Hematopoietic multipotent progenitor cell treated with erythropoietin and hydrocortisone succinate and interleukin-3 and kit ligand, for 8 days (in vitro differentiated cells): ENCODE measurements at places on chromosomes 16 and 17.

DNA sequence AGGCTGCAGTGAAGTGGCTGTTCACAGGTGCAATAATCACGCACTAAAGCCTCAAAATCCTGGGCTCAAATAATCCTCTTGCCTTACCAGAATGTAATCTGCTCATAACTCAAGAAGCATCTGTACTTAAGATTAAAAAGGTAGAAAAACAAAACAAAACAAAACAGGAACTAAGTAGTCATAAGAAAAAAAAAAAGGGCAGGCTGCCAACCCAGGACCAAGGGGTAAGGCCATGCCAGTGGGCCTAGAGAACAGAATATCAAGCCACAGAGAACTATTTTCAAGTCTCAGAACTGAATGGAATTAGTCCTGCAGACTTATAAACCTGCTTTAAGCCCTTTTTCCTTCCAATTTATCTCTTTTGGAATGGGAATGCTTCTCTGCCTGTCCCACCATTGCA is 64.8 kb upstream of the TBC1D3K start:
- DNase-seq = no peak

- no peak for DNase-seq
These were observed 14.7 kb upstream of the SDK2 start for GRCh38 chr17:73658821-73659515.

- DNase-seq = peak; percentile 42
These were observed at the start of gene CRYM for GRCh38 chr16:21277927-21278706. TSS of gene CRYM (minus strand) at chr16:21278290. CDS start at chr16:21278251, 39 bp downstream.

DNA sequence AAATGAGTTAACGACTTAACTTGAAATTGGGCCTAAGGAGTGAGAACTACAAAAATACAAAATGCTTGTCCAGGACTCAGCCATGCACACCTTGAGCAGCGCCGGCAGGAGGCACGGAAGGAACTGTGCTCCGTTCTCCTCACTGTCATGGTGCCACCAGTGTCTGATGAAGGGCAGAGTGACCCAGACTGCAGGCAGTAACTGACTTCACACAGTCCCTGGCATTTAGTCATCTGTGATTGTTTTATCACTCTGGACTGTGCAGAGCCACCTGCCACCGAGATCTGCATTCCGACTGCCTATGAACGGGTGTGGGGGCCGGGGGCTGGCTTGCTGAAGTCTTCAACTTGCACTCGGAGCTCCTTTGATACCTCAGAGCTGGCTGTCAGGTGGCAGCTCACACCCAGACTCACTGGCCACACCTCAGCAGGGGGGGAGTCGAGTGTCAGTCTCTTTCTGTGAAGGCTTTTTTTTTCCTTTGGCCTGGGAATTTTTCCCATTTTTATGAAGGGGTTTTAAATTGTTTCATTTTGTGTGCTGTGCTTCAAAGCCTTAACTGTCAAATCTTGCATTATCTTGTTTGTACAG is 20.2 kb upstream of the ENDOV start:
- no peak for DNase-seq

DNA sequence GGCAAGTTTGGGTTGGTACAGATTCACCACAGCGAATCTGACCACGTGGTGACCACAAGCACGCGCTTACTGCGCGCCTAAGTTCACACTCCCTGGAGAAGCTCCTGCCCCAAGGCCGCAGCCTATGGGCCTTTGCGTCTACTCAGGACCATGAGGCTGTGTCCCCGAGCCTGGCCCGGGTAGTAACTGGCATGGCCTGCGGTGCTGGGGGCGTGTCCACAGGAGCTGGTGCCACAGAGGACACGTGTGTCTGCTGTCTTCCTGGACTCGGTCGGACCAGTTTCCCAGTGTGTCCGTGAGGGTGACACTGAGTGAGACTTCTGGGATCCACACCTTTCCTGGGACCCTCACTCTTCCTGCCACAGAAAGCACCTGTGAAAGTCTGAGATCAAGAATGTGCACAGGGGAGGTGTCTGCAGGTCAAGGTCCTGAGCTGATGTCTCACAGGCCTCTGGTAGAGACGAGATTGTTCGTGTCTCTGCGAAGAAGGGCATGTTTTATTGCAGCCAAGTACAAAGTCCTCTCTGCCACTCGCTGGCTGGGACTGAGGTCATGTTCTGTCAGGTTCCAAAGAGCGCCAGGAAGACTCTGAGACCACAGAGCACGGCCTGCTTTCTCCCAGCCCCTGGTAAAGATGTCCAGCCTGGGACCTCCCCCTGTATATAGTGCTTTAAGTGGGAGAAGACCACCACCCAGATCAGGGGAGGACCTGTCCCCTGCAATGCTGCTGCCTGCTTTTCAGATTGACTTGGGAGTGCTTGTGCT is 25.2 kb upstream of the CAPN15 start:
- no peak for DNase-seq

GRCh38 chr16:46857368-46857945 is 26.5 kb upstream of the C16orf87 start:
- DNase-seq = peak; percentile 7

GRCh38 chr16:74219706-74220105 is 76.9 kb upstream of the PSMD7 start:
- no peak for DNase-seq

DNA sequence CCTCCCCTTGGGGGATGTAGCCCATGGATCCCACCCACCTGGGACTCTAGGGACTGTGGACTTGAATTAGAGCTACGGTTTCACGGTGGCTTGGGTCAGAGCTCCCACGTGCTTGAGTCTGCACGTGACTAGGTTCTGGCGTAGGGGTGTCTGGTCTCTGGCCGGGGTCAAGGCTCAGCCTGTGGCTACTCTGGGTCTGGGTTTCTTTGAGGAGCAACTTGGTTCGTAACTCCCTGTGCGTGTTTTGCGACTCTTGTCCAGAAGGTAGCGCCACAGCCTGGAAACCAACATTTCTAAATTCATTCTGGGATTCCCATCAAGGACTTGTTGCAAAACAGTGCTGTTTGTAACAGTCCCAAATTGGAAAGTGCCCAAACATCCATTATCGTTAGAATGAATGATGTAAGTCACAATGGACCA is 470 bp upstream of the GGT6 start:
- DNase-seq = no peak

DNA sequence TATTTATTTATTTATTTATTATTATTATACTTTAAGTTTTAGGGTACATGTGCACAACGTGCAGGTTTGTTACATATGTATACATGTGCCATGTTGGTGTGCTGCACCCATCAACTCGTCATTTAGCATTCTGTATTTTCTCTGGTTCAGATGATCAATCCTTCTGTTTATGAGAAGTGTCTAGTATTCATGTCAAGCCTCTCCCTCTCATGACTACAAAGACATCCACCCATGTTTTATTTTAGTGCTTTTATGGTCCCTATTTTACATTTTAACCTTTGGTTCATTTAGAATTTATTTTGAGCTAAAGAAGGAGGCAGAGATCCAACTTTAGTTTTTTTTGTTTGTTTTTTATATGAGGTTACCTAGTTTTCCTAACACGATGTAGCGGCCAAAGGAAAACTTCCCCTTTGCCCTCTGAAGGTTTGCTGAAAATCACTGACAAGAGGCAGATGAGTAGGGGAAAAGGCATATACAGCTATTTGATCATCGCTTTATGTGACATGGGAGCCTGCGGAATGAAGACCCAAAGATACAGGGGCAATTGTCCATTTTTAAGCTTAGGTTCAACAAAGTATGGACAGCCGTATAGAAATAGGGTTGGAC is 22.4 kb upstream of the AQP8 start:
- DNase-seq = no peak

DNA sequence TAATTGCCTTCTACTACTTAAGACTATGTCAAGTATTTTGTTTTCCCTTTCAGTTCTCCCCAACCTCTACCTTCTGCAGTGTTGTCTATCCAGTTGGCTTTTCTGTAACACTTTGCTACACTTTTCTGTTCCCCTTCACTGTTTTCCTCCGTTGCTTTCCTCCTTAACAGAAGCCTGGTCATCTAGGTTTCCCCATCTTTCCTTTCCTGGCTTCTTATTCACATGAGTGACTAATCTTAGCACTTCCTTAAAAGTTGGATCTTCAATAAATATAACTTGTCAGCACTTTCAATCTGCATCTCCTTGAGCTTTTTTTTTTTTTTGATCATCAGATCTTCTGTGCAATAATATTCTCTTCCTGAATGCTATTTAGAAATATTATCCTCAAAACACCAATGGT is 2.8 kb upstream of the SLFN11 start:
- DNase-seq = no peak

DNA sequence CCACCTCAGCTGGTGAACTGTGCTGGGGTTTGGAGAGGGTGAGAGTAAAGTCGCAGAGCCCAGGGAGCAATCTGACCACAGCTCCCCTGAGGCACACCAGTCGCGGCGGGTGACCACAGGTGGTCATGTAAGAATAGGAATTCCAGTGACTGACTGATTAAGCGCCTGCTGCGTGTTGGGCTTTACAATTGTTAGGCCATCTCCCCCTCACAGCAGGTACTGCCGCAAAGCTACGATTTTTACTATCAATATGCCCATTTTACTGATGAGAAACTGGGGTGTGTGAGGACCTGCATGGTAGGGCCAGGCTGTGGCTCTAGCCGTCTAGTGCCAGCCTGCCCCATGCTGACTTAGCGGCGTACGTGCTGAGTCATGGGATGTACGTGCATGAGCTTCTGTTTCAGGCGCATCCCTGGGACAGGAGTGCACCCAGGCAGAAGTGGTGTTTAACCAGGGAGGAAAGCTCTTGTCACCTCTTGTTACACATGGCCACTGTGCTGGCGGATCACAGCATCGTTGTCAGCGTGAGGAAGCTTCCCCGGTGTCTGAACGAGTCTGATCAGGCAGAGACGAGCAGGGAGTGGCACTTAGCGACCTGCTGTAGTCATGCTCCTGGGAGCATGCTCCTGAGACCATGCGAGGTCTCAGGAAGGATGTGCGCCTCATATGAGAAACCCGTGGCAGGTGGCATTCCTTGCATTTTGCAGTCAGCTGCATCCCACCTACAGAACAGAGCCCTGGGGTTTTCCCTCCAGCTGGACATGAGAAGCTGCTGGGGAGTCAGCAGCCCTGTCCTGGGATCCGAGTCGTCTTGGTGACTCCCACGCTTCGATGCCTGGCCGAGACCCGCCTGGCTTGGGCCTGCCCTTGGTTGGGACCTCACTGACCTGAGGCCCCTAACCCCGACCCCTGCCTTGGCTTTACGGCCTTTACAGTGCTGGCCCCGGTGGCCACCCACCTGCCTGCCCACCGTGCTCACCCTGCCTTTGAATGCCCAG is 163.7 kb upstream of the CHMP6 start:
- DNase-seq = no peak

- no peak for DNase-seq
These were observed 25.3 kb downstream of the UBE2O start for GRCh38 chr17:76427501-76428231.

- peak; percentile 9 for DNase-seq
These were observed 376.1 kb downstream of the SEC14L1 start for GRCh38 chr17:77516902-77517301.

GRCh38 chr17:9729735-9730420 is 61.5 kb downstream of the DHRS7C start:
- DNase-seq = no peak

DNA sequence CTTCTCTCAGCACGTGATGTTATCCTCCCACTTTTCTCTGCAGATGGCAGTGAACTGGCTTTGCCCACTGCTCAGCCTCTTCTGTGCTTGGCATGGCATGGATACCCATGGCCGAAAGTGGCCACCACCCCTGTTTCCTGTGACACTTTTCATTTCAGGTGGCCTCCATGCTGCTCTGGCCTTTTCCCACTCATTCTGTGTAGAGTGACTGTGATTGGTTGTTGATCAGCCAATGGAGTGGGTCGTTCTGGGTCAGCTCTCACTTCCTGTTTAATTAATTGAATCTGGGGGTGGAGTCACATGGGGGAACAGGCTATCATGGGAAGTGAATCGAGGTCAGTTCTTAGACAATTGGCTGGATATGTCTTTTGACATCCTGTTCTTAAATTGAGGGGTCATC is 350.1 kb upstream of the EEF2KMT start:
- no peak for DNase-seq

DNA sequence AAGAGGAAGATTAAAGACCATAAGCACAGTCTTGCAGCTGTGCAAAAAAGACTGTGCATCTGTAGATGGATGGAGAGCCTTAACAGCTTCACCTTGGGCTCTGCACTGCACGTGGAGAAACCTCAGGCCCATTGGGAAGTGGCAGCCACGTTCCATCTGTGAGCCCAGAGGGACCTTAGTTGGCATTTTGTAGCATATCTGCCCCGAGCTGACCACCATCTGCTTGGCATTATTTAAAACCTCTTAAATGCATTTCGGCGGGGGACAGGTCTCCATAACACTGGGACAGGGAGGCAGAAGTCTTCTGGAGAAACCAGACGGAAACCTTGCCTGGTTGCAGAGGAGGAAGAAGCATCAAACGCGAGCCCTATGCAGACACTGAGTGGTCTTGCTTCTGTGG is 345.6 kb downstream of the CPPED1 start:
- no peak for DNase-seq

DNA sequence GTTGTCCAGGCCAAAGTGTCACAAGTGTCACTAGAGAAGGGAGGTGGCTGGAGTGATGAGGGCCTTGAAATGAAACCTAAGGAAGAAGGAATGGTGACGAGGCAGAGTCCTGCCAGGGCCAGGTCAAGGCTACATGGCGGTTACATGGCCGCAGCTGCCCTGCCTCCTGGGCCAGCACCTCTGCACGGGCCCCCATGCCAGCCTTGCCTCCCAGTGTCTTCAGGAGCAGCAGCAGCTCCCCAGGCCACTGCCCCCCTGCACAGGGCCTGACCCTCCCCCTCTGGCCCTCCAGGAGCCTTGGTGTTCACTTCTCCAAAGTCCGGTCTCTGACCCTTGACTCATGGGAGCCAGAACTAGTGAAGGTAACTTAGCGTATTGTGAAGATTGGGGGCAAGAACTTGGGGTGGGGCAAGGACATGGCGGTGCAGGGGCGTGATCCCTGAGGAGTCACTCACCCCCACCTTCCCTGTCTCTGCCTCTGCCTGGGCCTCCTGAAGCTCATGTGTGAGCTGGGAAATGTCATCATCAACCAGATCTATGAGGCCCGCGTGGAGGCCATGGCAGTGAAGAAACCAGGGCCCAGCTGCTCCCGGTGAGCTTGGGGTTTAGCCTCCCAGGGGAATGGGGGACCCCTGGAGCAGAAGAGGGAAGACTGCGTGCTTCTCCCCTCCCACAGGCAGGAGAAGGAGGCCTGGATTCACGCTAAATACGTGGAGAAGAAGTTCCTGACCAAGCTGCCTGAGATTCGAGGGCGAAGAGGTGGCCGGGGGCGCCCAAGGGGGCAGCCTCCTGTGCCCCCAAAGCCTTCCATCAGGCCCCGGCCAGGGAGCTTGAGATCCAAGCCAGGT is 4.1 kb upstream of the KCTD11 start:
- no peak for DNase-seq

- no peak for DNase-seq
These were observed 1.4 kb upstream of the PRDM7 start for GRCh38 chr16:90078579-90078895.

- no peak for DNase-seq
These were observed 908 bp upstream of the CLUH start for GRCh38 chr17:2712300-2713043.

DNA sequence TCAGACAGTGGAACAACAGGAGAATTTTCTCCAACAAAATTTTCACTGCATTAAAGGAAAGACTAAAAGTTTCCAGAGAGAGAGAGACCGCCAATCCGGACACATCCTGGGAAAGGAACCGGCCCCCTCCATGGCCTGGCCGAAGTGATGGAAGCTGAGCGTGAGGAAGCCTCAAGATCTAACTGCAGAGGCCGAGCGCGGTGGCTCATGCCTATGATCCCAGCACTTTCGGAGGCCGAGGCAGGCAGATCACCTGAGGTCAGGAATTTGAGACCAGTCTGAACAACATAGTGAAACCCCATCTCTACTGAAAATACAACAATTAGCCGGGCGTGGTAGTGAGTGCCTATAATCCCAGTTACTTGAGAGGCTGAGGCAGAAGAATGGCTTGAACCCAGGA is 3.9 kb downstream of the CTRB2 start:
- no peak for DNase-seq

- DNase-seq = no peak
These were observed 3.8 kb downstream of the MPV17L start for GRCh38 chr16:15399317-15399716.
